ENCODE measurements at places on chromosomes 4 and X.

- no peak for DNase-seq
Measured at GRCh38 chr4:85209161-85209560, 242.7 kb upstream of the WDFY3 start.

- peak; percentile 89 for DNase-seq
Measured at GRCh38 chrX:153032397-153033118, 23.7 kb upstream of the PNMA3 start.

DNA sequence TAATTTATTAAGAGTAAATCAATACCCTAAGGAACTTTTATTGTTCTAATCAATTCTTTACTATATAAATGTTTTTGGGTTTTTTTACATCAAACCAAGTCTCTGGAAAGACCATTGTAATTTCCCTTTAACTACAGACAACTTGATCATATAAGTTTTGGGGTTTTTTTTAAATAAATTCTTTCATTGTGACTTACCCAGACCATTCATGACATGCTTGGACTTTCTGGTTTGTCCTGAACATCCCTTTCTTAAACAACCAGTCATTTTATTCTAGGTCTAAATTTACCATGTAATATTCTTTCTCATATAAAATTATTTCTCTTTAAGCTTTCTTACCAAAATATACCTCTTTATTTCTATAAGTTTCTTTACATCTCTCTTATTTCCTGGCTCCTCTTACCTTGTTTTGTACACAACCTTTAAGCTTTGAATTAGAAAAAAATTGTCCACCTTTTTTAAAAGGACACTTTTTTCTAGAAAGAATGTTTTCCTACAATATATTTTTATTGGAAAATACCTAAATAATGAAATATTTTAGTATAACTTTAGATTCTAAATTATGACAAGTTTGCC lies 8.4 kb downstream of the CNGA1 start:
- DNase-seq: no peak

- peak; percentile 79 for DNase-seq
Measured at GRCh38 chrX:2342281-2342688, 158.5 kb downstream of the DHRSX start.

DNA sequence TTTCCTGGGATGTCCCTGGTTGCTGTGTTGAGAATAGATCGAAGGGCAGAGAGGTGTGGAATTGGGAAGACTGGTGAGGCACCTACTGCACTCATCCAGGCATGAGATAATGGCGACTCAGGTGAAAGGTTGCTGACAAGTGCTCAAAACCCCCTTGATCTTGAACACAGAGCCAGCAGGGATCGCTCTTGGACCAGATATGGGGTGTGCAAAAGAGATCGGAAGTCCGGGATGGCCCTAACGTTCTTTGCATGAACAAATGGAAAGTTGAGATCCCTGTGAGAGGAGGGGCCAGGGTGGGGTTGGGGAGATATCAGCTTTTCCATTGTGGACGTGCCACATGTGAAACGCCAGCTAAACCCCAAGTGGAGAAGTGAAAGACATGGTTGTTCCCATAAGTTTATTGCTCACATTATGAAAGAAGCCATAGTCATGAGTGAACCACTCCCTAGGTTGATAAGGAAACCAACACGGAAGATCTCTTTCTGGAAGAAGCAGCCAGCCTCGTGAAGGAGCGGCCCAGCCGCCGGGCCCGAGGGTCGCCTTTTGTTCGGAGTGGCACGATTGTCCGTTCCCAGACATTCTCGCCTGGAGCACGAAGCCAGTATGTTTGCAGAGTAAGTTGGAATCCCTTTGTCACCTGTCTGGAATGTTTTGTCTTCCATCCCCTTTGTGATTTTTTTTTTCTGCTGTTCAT lies 22.6 kb upstream of the CLCN4 start:
- no peak for DNase-seq

DNA sequence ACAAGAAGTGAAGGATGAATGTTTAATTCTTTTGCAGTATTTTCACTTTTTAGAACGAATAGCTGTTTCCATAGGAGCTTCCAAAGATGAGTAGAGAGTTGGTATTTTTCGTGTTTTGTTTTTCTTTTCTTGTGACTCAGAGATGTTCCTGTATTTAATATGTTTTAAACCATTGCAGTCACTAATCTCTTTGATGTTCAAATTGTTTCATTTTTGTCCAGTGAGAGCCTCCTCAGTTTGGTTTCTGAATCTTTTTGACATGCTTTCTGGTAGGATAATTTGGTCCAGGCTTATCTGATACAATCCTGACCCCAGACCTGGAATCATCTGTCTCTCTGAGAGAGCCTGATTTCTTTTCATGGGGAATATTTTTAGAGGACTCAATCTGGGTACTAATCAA lies 41.6 kb downstream of the BEX3 start:
- no peak for DNase-seq

- no peak for DNase-seq
Measured at GRCh38 chr4:145511913-145512522, 30.4 kb downstream of the SMAD1 start.

DNA sequence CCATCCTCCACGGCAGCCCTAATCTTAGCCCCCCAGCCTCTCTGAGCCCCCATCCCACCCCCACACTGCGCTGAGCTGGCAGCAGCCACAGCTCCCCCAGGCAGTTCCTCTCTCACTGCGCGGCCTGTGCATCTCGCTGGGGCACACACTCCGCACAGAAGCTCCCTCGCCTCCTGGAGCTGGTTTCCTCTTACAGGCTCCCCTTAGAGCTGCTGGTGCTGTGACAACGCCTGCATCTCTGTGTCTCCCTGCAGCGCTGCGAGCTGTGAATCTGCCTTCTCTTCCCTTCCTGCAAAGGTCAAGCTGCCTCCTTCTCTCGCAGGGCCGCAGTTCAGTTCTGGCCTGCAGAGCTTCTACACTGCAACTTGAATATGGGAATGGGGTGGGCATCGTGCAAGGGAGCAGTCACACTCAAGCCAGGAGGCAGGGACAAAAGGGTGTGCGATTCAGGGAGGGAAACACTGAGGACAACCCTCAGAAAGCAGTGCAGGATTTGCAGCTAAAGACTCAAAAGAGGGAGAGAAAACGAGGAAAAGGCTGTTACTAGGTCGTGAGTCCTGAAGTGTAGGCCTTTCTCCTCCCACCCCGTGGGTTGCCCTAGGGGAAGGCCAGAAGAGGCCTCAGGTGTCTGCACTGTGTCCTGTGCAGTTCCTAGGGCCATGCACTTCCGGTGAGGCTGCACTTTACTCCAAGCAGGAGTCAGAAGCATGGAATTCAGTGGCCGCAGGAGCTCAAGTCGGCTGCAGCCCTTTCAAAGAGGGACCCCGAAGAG lies 87.0 kb downstream of the BCOR start:
- DNase-seq: no peak

DNA sequence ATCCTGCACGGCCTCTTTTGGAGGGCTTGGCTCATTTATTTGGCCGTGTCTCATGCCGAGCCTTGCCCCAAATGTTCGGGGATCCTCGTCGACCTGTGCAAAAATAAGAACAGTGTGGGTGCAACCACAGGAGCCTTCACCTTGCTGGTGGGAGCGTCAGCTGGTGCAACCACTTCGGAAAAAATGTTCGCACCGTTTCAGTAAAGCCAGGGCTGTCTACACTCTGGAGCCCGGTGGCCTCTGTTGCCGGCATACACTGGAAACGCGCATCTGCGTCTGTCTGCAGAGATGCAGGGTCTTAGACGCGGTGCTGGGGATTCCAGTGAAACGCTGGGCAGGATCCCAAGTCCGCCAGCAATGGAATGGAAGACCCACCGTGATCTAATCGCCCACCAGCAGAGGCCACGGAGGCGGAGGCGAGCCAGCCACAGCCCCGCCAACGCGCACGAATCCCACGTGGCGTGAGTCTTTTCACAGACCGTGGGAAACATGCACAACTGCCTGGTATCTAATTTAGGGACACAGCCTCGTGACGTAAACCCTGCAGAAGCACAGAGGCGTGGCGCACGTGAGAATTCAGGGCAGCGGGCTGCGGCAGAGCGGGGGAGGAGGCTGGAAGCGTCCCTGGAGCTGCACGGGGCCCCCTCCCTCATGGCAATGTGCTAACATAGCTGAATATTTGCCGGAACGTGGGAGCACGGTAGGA lies 13.8 kb upstream of the MXD4 start:
- DNase-seq: peak; percentile 50

DNA sequence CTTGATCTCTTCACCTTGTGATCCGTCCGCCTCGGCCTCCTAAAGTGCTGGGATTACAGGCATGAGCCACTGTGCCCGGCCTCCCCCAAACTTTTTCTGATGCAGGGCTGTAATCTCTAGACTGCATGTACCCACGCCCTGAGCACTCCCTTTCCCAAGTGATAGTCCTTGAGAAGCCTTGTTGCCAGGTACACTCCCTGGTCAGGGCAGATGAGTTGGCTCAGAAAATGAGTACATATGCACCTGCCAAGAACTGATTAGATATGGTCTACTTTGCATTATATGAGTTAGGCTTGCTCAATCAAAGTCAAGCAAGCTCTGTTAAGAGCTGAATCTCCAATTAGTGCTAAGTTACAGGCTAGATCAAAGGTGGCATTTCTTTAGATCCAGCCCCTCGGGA lies 20.3 kb downstream of the APOO start:
- no peak for DNase-seq

DNA sequence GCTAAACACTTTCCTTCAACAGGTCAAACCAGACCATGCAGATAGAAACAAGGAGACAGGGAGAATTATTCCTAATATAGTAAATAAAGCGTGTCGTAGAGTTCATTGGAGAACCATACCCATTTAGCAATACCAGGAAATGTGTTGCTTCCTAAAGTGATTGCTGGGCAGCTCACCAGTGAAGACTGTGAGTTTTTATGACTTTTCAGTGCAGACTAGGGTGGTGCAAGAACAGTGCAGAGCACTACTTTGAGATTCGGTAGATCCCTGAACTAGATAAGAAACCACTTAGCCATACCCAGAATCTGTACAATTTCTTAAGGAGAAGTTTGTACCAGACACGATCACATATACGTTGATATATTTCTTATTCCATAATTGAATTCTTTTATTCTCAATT lies 87.4 kb downstream of the EMCN start:
- DNase-seq: no peak

- DNase-seq: no peak
Measured at GRCh38 chrX:101359966-101360365, 11.4 kb upstream of the TIMM8A start.

DNA sequence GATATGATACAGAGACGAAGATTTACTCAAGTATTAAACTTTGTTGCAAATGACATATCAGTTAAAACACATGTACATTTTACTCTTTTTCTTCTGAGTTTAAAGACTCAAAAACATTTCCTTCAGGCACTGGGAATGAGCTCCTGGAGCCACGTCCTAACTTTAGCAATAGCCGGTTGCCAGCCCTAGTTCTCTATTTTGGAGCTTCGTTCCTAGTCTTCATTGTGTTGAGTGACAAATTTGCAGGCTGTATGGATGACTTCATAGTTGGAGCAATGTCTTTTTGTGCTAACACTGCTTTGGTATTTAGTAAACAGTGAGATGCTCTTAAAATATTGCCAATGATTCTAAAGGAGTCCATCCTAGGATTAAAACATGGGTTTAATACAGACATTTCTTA lies 190.9 kb downstream of the FAT4 start:
- DNase-seq: no peak

DNA sequence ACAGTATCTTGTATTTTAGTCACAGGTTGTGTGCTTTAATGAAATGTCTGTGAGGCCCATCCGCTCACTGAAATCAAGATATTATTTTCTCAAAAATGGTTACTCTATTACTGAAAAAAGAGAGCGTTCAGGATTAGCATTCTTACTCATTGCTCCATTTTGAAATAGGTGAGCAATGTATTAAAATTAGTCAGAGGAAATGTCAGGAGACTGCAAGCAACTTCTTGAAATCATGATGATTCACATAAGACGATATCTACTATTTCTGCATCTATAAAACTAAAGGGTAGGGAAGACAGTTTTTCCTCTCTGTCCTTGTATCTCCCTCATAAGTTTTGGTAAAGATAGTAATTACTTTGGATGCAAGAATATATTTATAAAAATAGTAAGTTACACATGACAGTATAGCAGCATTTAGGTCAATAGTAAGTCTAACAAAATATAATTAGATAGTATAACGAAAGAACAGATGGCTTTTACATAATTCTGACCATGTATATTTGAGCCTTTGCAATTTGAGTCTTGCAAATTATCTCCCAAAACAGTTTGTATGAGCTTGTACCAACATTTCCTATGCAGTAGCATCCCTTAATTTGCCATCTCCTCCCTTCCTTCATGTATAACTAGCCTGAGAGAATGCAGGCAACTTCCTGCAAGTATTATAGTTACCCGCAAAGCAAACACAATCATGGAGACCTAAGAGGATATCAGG lies 937.8 kb downstream of the PCDH7 start:
- no peak for DNase-seq

GRCh38 chrX:43474321-43474720 lies 181.8 kb upstream of the MAOA start:
- no peak for DNase-seq
